ENCODE measurements at places on chromosomes 1 and 21.

DNA sequence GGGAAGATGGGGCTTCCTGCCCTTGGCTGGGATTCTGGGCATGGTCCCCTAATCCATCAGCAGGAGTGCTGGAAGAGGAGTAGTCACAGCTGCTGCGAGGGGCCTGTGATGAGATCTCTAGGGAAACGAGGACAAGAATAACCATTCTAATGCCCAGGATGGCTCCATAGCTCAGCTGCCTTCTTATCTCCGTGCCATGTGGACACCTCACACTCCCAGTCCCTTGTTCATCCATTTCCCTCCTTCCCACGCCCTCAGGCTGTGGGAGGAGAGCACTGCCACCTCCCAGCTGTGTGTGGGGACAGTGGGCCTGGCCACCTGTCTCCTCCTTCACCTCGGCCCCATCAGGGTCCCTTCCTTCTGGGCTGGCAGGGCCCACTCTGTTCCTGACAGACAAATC is 16.1 kb upstream of the ETV3 start:
- DNase-seq, result no peak

DNA sequence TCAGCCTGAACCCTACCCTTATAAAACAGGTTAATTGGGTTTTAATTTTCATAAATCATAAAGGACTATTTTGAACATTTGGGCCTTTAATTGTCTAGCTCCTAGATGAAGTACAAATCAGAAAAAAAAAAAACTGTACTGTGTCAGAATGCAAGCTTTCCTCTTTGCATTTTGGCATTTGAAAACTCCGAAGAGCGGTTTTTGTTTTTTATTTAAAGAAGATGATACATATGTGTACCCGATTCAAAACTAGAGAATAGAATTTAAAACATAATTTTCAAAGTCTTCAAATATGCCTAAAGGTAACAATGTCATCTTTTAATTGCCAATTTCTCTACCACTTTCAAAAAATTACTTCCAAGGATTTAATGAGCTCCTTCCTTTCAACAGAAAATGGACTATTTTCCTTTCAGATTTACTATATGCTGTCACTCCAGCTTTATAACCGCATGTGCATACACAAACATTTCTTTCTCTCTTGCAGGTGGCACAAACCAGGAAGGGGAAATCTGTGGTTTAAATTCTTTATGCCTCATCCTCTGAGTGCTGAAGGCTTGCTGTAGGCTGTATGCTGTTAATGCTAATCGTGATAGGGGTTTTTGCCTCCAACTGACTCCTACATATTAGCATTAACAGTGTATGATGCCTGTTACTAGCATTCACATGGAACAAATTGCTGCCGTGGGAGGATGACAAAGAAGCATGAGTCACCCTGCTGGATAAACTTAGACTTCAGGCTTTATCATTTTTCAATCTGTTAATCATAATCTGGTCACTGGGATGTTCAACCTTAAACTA is 33.7 kb downstream of the MRPL39 start:
- peak; percentile 71 for DNase-seq

- peak; percentile 63 for DNase-seq
These were observed 16.4 kb upstream of the RAB29 start for GRCh38 chr1:205791568-205792180.

- no peak for DNase-seq
These were observed 6.0 kb downstream of the GLIS1 start for GRCh38 chr1:53732912-53733317.

GRCh38 chr1:184096005-184096404 is 44.5 kb downstream of the TSEN15 start:
- DNase-seq, result no peak

DNA sequence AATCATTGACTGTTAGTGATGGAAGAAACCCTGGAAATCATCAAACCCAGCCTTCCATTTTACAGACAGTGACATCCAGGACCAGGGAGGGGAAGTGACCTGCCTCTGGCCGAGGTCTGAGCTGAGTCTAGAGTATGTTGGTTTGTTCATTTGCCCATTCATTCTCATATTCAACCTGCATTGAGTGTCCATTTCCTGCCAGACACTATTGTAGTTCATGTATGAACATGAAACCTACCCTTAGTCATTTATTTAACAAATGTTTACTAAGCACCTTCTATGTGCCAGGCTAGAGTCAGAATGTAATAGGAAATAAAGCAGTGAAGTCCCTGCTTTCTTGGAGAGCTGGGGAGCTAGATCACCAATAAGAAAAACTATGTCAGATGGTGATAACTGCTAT is 51.3 kb downstream of the KCND3 start:
- no peak for DNase-seq

DNA sequence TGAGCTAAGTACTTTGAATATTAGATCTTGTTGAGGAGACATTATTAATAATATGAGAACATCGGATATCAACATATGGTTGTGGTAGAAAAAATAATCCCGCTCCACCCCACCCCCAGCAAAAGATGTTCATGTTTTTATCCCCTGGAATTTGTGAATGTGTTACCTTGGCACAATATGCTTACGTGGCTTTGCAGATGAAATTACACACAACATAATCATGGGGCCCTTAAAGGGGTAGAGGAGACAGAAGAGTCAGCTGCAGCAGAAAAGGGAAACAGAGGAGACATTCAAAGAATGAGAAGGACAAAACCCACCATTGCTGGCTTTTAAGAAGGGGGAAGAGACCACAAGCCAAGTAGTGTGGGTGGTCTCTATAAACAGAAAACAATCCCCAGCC is 104.1 kb downstream of the SEC16B start:
- no peak for DNase-seq

DNA sequence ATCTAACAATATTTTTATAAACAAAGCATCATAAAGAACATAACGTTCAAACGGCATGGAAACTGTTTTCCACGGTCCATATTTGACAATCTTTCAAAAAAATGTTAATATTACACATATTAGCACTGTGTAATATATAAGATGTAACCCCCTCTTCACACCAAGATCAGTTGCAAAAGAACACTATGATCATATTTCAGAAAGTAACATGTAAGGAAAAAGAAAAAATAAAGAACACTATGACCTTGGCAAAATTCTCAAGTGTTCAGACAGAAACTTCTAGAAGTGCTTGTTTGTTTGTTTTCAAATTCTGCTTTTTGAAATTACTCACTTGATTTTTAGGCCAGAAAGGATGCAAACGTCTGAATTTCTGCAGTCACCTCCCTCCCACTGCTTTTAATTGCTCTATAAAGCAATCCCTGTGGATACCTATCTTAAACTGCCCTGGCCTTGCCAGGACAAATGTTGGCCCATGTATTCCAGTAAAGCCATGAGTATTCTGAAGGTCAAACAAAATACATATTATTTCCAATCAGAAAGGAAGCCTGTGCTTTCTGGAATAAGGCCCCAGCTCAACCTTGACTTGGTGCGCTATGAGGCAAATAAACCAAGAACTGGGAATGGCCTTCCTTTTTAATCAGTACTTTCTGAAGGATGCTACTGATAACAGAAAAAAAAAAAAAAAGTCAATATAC is 68.6 kb downstream of the TGFBR3 start:
- no peak for DNase-seq

- DNase-seq, result no peak
These were observed 12.0 kb downstream of the TARBP1 start for GRCh38 chr1:234466945-234467344.

- no peak for DNase-seq
These were observed 27.9 kb downstream of the CACNA1S start for GRCh38 chr1:201084295-201084694.

DNA sequence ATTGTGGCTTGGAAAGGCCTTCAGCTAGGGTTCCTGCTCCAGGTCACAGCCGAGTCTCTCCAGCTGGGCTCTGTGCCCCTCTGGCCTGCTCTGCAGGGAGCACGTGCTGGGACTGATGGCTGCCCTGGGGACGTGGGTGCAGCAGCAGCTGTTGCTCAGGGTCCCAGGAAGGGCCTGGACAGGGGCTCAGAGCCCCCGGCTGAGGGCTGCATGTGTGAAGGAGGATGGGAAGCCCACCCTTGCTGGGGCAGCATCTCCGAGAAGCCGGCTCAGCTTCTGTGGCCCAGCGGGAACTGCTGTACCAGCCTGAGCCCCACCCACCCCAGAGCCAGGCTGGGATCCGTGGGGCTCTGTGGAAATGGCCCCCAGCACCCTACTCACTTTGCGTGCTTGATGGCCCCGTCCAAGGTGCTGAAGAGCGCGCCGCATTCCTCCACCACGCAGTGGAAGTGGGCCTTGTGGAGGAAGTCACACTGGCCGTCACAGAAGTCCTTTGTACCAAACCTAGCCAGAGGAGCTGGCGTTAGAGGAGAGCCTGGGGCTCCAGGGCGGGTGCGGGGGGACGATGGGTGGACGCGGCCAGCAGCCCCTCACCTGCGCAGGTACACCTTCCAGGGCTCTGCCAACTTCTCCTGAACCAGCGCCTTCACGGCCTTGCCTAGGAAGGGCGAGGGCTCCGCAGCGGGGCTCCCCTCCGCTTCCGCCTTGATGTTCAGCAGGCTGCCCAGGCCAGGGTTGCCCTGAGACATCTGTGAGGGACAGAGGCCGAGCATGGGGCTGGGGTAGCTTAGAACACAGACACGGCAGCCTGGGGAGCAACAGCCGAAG is 147.5 kb downstream of the CASZ1 start:
- DNase-seq, result no peak

GRCh38 chr1:85452948-85453347 is 12.0 kb downstream of the DDAH1 start:
- DNase-seq, result no peak

GRCh38 chr1:87757676-87758075 is 429.0 kb downstream of the LMO4 start:
- DNase-seq, result no peak

- no peak for DNase-seq
These were observed 524.0 kb downstream of the LRRIQ3 start for GRCh38 chr1:73673971-73674370.

DNA sequence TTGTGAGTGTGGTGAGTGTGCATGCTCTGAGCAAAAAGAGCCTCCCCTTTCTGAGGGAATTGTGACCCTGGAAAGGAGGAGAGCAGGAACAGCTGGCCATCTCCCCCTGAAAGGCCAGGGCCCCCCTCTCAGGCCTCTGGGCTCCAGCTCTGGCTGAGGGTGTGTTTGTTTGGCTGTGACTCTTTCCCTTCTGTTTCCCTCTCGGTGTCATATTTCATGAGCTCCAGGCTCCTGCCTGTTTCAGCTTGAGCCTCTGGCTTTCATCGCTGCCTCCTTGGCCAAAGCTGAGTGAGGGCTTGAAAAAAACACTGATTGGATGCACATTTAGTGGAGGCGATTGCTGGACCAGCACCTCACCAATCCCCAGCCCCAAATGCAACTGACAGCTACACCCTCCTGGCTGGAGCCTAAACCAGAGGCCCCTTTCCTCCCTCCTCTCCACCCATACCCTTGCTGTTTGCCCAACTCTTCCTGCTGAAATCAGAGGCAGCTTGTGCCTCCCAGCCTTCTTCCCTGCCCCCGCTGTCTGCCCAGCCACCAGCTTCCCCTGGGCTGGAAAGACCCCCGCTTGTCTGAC is 64.1 kb downstream of the DDR2 start:
- DNase-seq, result no peak

- no peak for DNase-seq
These were observed 10.7 kb upstream of the MAST2 start for GRCh38 chr1:45792744-45793143.

DNA sequence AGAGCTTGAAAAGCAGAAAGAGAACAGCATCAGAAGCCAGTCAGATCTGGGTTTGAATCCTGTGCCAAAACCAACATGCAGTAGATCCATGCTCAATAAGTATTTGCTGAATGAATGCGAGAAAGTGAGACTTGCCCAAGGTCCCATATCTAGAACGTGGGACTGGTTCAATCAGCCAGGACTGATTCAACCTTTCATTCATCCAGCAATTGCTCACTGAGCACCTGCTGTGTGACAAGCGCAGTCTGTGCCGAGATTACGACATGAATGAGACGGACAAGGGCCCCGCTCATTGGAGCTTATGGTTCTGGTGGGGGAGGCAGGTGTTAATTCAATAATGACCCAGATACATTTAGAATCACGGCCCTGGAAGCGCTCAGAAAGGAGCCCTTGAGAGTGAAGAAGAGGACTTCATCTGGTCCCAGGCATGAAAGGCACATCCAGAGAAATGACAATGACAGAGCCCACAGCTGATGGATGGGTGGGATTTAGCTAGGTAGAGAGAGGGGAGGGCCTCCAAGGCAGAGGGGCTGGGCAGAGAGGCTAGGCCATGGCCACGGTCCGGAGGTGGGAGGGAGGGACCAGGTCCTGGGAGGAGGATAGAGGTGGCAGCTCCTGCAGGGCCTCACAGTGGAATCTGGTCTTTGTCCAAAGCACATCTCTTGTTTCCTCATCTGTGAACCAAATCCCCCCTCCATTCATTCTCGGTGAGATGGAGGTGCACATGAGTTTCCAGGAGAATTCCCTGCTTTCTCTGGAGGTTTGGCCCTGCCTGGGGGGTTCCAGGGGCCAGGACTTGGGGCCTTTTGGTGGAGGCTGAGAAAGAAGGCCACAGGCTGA is 4.2 kb upstream of the FAM131C start:
- DNase-seq, result no peak

DNA sequence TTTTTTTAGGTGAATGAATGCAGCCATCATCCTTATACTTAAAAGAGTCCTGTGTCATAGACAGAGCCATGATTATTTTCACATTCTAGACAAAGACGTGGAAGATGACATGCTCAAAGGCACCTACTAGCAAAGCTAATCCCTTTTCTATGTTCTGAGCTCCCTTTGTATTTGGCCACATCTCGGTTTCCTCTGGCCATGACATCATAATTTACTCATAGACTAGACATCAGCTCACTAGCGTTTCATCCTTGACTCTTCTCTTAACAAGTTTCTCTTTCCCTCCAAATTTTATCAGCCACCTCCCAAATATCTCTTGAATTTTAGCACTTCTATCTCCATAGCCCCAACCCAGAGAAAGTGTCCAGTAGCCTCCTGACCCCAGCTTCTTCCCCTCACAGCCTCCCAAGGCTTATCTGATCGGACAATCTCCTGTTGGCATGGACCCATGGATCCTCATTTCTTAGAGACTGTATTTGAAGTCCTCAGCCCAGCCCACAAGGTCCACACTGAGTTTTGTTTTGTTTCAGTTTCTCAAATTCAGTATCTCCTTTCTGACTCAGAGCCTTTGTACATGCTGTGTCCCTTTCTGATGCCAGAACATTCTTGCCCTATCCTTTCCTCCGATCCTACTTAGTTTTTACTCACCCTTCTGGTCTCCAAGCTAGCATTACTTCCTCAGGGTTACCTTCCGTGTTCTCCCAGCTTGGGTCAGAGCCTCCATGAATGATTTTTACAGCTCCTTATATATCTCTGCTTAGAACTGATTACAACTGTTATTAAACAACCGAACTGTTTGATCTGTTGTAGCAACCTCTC is 33.0 kb upstream of the EPS8L3 start:
- no peak for DNase-seq

DNA sequence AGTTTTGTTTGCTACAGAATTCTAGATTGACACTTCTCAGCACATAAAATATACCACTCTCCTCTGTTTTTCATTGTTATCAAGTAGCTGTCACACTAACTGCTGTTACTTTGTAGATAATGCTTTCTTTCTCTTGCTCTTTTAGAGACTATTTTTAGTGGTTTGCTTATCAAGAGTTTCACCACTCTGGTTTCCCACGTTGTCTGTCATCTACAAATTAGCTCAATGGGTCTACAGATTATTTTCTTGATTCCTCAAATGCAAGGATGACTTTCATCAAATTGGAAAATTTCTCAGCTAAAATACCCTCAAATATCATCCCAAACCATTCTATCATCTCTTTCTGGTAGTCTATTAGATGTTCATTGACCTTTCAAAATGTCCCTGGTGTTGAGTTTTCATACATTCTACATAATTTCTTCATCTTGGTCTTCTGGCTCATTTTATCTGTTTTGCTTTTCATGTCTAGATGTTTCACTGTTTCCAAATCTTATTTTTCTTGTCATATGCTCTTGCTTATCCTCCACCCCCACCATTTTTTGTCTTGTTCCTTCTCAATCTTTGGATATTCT is 122.5 kb downstream of the TRIM33 start:
- no peak for DNase-seq
